ENCODE measurements at places on chromosomes 7 and 10. TPM values are rescaled to one million over a fixed set of nuclear protein-coding genes. Genes with fewer than 3 reads are reported as not detected.

TAS2R41 gene
- not detected for total RNA-seq

ACBD7 gene
- 0.85 TPM for total RNA-seq

COL28A1 gene
- 0.17 TPM for total RNA-seq

ADAM12 gene
- total RNA-seq, result 8.2 TPM
